ENCODE measurements at places on chromosomes 1 and 21.
A peak's percentile ranks its signal among the peaks of the same experiment; 100 is the strongest.

DNA sequence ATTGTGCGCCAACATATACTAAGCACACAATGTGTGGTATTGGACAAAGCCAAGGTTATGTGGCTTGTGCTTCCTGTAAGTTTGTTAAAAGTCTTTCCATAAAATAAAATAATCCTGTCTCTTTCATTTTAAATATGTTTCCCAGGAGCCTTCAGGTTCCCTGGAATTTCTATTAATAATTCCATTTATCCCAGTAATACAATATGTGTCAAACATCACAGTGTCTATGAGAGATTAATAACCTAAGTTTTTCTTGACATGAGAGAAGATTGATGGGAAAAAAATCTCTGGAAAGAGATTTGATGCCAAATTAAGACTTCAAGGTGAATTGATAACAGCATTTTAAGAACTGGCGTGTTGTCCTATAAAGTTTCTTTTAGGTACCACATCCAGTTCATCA lies 507.0 kb downstream of the TTLL7 start:
- no peak for DNase-seq

GRCh38 chr1:67735806-67736627 lies 51.0 kb downstream of the GADD45A start:
- DNase-seq, result peak; percentile 83

DNA sequence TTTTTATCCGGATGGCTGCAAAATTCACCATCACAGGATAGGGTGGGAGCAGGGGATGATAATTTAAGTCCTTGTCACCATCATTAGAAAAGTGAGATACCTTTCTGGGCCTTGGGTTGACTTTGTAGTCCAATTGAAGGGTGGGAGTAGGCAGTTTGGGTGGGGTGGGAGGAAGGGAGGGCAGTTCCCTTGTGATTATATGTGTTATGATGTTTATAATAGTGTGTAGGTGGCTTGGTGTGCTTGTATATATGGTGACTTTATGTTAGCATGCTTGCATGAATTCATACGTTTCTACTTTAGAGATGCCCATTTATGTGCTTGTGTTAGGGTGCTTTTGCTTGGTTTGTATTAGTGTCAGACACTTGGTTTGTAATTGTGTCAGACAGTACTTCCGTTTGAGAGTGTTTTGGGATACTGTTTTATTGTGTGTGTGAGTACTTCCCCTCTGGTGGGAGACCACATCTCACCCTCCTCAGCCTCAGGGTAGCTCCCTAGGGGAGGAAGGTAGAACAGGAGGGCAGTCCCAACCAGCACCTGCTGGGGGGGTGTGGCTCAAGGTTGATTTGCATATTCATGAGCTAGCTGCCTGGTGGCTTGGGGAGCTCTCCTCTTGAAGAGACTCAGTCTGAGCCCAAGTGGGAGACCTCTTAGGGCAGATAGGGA lies 6.3 kb upstream of the POU3F1 start:
- DNase-seq, result no peak

- DNase-seq, result no peak
Measured at GRCh38 chr1:219514728-219515127, 98.2 kb downstream of the ZC3H11B start.

- peak; percentile 60 for DNase-seq
Measured at GRCh38 chr1:226181996-226182714, 4.4 kb downstream of the ACBD3 start.

GRCh38 chr1:186681121-186681520 lies 898 bp upstream of the PTGS2 start:
- no peak for DNase-seq

DNA sequence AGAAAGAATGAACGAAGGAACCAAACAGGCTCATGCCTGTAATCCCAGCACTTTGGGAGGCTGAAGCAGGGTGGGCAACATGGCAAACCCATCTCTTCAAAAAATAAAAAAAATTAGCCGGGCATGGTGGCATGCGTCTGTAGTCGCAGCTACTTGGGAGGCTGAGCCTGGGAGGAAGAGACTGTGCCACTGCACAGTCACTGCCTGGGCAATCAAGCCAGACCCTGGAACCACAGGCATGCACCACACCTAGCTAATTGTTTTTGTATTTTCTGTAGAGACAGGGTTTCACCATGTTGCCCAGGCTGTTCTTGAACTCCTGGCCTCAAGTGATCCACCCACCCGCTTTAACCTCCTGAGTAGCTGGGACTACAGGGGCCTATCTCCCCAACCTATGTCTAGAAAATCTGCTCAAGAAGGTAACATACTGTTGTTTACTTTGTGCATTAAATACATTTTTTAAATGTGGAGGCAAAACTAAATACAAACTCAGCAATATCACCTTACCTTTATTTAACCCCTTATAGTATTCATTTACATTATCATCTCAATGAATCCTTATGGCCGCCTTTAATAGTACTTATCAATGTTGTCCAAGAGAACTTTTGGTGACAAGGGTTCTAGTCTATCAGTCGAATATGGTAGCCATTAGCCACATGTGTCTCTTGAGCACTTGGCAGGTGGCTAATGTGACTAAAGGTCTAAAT lies 2.7 kb downstream of the KHDC4 start:
- DNase-seq, result no peak

DNA sequence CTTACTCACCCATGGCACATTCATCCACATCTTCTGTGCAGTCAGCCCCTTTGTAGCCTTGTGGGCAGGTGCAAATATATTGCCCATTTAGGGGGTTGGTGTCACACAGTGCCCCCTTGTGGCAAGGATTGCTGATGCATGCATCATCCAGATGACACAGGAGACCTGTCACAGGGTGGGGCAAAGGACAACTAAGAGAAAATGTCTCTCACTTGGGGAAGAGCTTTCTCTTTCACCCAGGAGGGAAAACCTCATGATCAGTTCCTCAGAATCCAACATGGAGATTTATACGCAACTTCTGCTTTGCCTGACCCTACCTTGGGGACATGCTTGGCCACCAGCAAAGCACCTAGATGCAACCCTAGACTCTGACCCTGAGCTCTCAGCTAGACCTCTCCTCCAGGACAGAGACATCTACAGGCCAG lies 71.8 kb upstream of the ADAM30 start:
- DNase-seq, result no peak

- DNase-seq, result no peak
Measured at GRCh38 chr1:92969517-92969916, 8.3 kb upstream of the DIPK1A start.

DNA sequence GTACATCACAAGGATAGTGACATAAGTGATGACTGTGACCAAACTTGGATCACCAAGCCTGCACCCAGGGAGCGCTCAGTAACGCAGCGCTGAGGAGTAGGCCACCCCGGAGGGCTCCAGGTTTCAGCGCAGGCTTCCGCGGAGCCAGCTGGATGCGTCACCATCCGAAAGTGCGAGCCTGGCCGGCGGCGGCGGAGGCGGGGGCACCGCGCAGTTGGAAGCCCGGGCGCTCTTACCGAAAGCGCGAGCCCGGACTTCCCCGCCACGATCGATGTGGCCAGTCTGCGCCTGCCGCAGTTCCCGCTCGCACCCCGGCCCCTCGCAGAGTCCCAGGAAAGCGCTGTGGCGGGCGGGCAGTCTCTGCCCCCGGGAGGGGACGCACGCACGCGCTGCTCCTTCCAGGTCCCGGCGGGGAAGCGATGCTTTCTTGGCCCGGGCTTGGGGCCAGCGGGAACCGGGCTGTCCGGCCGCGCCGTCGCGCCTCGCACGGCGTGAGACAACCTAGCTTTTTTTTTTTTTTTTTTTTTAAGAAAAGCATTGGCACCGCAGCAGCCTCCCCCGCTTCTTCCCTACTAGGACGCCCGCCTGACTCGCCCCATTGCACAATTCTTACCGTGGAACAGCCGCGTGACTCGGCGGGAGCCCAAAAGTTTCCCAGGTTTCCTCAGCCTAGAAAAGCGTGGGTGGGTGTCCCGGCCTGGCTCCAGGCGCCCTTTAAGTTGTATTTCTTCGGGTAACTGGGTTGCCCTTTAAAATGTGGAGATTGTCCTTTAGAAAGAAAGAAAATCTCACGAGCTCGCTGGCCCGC lies 36.4 kb upstream of the JAK1 start:
- peak; percentile 92 for DNase-seq

GRCh38 chr1:206420471-206420870 lies 49.8 kb upstream of the IKBKE start:
- no peak for DNase-seq

- no peak for DNase-seq
Measured at GRCh38 chr1:16118706-16119105, 37.2 kb downstream of the EPHA2 start.

- DNase-seq, result no peak
Measured at GRCh38 chr1:237170149-237170548, 128.2 kb downstream of the RYR2 start.

GRCh38 chr1:246773213-246773641 lies 49.0 kb downstream of the SCCPDH start:
- DNase-seq, result no peak

GRCh38 chr1:110674337-110675059 lies at the start of gene KCNA3:
Gene KCNA3, minus strand, starts transcription at chr1:110674940. Its CDS starts 131 bp downstream, at chr1:110674809.
- peak; percentile 66 for DNase-seq

DNA sequence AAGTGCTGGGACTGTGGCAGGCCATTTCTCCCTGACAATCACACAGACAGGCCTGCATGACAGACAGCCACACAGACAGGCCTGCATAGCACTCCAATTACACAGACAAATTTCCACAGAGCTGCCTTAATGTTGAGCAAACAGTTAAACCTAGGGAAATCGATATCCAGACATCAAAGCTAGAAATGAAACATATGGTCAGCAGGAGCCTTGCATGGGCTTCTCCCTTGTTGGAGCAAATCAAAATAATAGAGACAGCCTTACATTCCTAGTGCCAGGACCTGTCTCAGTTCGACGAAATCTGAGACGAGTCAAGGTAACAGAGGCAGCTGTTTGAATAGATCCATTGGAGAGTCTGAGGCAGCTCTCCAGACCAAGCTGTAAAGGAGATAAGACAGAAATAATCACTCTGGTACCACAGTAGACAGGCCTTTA lies 42.4 kb downstream of the OLFML3 start:
- no peak for DNase-seq

GRCh38 chr1:221947731-221948130 lies 205.8 kb upstream of the DUSP10 start:
- DNase-seq, result no peak

DNA sequence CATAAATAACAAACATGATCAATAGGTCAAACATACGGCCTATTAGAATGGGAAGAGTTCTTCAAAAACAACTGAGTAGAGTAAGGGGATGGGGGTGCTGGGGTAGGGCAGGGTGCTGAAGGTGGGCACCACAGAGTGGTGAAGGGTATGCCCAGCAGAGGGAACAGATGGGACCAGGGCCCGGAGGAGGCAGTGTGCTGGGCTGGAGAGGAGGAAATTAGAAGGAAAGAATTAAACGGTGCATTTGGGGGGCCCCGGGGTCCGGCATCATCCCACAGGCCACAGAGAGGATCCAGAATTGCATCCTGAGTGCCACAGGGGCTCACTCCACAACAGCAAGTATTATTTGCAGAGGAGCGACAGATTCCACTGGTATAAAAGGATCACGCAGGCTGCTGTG lies 94.5 kb downstream of the GLIS1 start:
- no peak for DNase-seq

DNA sequence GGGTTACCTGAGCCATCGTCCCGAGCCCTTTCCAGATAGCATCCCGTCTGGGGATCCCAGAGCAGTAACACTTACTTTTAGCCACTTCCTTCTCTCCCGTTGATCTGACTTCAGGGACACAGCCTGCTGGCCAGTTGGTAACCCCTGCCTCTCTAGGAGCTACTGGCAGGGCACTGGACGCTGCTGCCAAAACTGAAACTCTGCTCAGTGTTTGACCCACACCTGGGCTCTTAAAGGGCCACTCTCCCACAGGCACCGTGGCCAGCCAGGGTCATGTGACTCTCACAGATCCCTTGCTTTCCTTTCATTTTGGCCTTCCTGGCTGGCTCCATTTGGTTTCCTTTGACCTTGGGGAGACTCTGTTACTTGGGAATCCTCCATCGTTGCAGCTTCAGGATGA lies at the start of gene PIGR:
PIGR (minus strand) TSS at position 206 of the 400 bp plus-strand sequence. CDS start 5,935 bp downstream, outside the sequence.
- DNase-seq, result no peak

- DNase-seq, result no peak
Measured at GRCh38 chr21:45436351-45437065, 31.5 kb downstream of the COL18A1 start.

GRCh38 chr1:116474921-116475849 lies 95.6 kb downstream of the CD58 start:
- no peak for DNase-seq

DNA sequence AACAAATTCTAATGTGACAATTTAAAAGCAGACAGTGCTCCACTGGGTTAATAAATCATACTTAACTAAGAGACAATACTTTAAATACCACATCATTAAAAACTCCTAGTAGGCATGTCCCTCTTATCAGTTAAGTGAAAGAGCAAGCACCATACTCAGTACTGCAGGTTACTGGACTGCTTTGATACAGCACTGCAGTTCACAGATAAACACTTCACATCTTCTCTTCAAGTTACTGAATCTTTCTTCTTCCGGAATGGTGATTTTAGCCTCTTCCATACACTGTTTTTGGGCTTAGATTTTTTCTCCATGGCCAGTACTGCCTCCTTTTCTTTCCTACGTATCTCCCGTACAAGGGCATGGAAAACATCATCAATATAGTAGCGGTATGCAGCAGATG lies 11.0 kb downstream of the RIT1 start:
- DNase-seq, result no peak

DNA sequence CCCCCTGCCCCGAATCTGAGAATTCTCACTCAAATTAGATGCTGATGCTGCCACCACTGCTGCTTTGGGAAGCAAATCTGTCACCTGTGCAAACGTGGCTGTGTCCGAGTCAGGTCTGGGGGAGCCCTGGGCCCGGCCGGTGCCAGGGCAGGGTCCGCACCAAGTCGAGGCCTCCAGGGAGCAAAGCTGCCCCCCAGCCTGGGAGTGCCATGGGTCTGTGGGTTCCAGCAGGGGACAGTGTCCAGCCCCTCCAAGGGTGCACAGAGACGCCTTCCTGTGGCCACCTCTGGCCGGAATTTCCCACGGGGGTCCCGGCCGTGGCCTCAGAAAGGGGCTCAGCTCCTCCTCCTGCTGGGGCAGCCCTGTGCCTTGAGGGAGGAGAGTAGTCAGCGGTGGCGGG lies 27.7 kb upstream of the TTLL10 start:
- no peak for DNase-seq

DNA sequence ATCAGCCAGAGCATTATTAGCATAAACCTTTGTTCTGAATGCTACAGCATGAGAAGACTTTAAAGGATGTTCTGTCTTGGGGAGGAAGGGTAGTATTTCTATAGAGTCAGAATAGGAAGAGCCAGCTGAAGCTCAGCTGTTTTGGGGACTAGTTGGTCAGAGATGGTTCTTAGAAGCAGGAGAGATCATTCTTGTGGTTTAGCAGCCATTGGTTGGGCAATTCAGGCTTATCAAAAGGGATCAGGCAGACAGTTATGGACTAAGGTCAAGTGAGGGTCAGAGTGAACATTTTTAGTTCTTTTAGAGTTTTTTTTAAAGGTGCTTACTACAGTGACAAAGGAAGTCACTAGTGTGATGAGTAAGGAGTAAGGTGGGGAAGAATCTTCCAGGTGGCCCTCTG lies 245.5 kb downstream of the RPS6KC1 start:
- no peak for DNase-seq

GRCh38 chr1:58206749-58207148 lies 339.8 kb downstream of the OMA1 start:
- DNase-seq, result no peak

- DNase-seq, result no peak
Measured at GRCh38 chr1:30048905-30049304, 674.5 kb downstream of the MATN1 start.

- DNase-seq, result no peak
Measured at GRCh38 chr1:109306832-109307273, at the start of gene MYBPHL. Gene MYBPHL, minus strand, starts transcription at chr1:109307011. Its CDS starts 20 bp downstream, at chr1:109306991.

GRCh38 chr21:32096411-32096810 lies 182.4 kb downstream of the MIS18A start:
- no peak for DNase-seq

- no peak for DNase-seq
Measured at GRCh38 chr1:240173836-240174235, 82.2 kb downstream of the FMN2 start.

- no peak for DNase-seq
Measured at GRCh38 chr1:236465959-236466303, 57.9 kb upstream of the LGALS8 start.
